Thoracic aorta endothelial cell (primary cell): ENCODE measurements at places on chromosomes 5 and 9. TPM values are rescaled to one million over a fixed set of nuclear protein-coding genes. Genes with fewer than 3 reads are reported as not detected.

The LMNB1 gene
- 137 and 152 TPM in 2 replicates for total RNA-seq

The KIF12 gene
- 0.22 TPM in 1 of 2 replicates, not detected in the other for total RNA-seq

The ROR2 gene
- total RNA-seq, result not detected in 2 replicates

The ZFP2 gene
- 0.22 and 0.27 TPM in 2 replicates for total RNA-seq

The MLLT3 gene
- total RNA-seq, result 8.6 and 12.4 TPM in 2 replicates

The LRRC19 gene
- not detected in 2 replicates for total RNA-seq

The IL3 gene
- not detected in 2 replicates for total RNA-seq

The PLPP7 gene
- total RNA-seq, result 0.65 and 2.7 TPM in 2 replicates

The CCL21 gene
- not detected in 2 replicates for total RNA-seq

The PCDHB5 gene
- 0.40 and 0.43 TPM in 2 replicates for total RNA-seq

The SLC22A4 gene
- 3.9 and 6.0 TPM in 2 replicates for total RNA-seq

The GAS1 gene
- 0.13 and 0.29 TPM in 2 replicates for total RNA-seq

The SMIM33 gene
- total RNA-seq, result 0.13 TPM in 1 of 2 replicates, not detected in the other

The MZB1 gene
- total RNA-seq, result 0.07 TPM in 1 of 2 replicates, not detected in the other

The FOXD4L3 gene
- total RNA-seq, result 0.27 TPM in 1 of 2 replicates, not detected in the other

The SLC6A7 gene
- total RNA-seq, result not detected in 2 replicates

The CYLC2 gene
- not detected in 2 replicates for total RNA-seq

The CD180 gene
- total RNA-seq, result not detected in 2 replicates

The TAF11L9 gene
- not detected in 2 replicates for total RNA-seq

The PLPPR1 gene
- total RNA-seq, result 0.79 and 1.1 TPM in 2 replicates

The UNC5A gene
- total RNA-seq, result 0.22 and 0.66 TPM in 2 replicates

The KIAA1958 gene
- 1.6 and 1.9 TPM in 2 replicates for total RNA-seq

The KLF9 gene
- total RNA-seq, result 27.7 and 39.8 TPM in 2 replicates

The IRX2 gene
- total RNA-seq, result not detected in 2 replicates

The ANKRD34B gene
- total RNA-seq, result not detected in 2 replicates

The TAF1L gene
- under 0.01 TPM in 1 of 2 replicates, not detected in the other for total RNA-seq

The FST gene
- total RNA-seq, result 58.4 and 88.6 TPM in 2 replicates

The TMC1 gene
- total RNA-seq, result 2.2 and 3.2 TPM in 2 replicates

The TGFBR1 gene
- 10.4 and 15.4 TPM in 2 replicates for total RNA-seq

The MEGF10 gene
- total RNA-seq, result 0.14 and 0.93 TPM in 2 replicates

The MTAP gene
- total RNA-seq, result 49.7 and 64.7 TPM in 2 replicates

The PCDHGA4 gene
- 2.2 and 5.2 TPM in 2 replicates for total RNA-seq

The TRIM7 gene
- 15.1 and 15.4 TPM in 2 replicates for total RNA-seq

The TSLP gene
- 0.53 and 0.93 TPM in 2 replicates for total RNA-seq

The SPINK4 gene
- not detected in 2 replicates for total RNA-seq

The FGF18 gene
- total RNA-seq, result 0.07 TPM in 1 of 2 replicates, not detected in the other

The TMEM252 gene
- not detected in 2 replicates for total RNA-seq

The CSF1R gene
- total RNA-seq, result not detected in 2 replicates

The RAB3C gene
- not detected in 2 replicates for total RNA-seq

The MED22 gene
- total RNA-seq, result 13.8 and 19.4 TPM in 2 replicates

The NTMT1 gene
- total RNA-seq, result 19.8 and 29.6 TPM in 2 replicates

The STARD4 gene
- 120 and 169 TPM in 2 replicates for total RNA-seq

The PCDHA13 gene
- total RNA-seq, result not detected in 2 replicates

The HMMR gene
- total RNA-seq, result 53.1 and 75.2 TPM in 2 replicates

The DHX29 gene
- total RNA-seq, result 60.4 and 61.2 TPM in 2 replicates

The CCNO gene
- total RNA-seq, result 0.13 and 0.65 TPM in 2 replicates

The PPP2R2B gene
- not detected in 2 replicates for total RNA-seq

The CCDC152 gene
- total RNA-seq, result 3.7 and 4.0 TPM in 2 replicates

The STKLD1 gene
- 0.57 and 3.1 TPM in 2 replicates for total RNA-seq

The IL5 gene
- total RNA-seq, result not detected in 2 replicates

The HAVCR2 gene
- under 0.01 and 0.07 TPM in 2 replicates for total RNA-seq

The EGFL7 gene
- 400 and 489 TPM in 2 replicates for total RNA-seq

The ANGPTL2 gene
- 13.7 and 22.1 TPM in 2 replicates for total RNA-seq
